ENCODE measurements at places on chromosomes 1 and 21.

GRCh38 chr1:169858467-169858866, 35.2 kb downstream of the SCYL3 start:
- peaks cover 50% of the 10 kb centered on the region for H3K36me3 ChIP-seq
- DNase-seq, result no peak
- H3K4me3 ChIP-seq, result no peak overlapping the region
- no peaks in the 10 kb centered on the region for H3K27me3 ChIP-seq
- no peaks in the 10 kb centered on the region for H3K4me1 ChIP-seq

DNA sequence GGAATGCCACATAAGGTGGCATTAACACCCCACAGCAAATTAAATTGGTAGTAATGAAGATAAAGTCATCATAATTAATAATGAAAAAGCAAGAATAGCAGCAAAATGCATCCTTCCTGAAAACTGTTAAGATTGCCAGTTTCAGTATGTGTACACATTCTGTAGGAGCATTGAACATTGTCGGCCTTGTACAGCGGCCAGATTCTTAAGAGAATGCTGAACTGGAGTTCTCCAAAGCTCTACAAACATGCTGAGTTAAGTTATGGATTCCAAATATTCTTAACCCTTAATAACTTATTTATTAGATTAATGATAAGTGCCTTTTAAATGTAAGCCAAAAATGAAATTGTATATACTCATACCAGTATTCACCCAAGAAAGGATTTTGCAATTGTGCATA, 189.9 kb downstream of the AK5 start:
- no peak overlapping the region for H3K4me3 ChIP-seq
- DNase-seq, result no peak
- H3K36me3 ChIP-seq, result no peaks in the 10 kb centered on the region
- H3K4me1 ChIP-seq, result no peaks in the 10 kb centered on the region
- H3K27ac ChIP-seq, result no peak overlapping the region

DNA sequence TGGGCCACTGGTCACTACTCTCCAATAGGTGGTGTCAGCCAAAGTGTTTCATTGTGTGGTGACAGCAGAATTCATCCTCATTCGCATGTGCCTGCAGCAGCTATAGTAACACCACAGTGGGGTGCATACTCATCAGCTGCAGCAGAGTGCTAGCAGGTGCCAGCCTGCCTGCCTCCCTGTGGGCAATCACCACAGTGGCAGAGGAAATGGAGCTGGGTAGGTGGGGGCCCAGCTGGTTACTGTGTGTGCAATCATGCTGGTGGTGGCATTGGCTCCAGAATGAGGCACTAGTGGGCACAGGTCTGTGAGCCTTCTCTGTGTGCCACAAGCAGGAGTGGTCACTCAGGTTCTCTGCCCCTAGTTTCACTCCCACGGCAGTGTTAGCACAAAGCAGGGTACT, 579.2 kb downstream of the PTPRC start:
- H3K27me3 ChIP-seq, result peaks cover 2% of the 10 kb centered on the region
- DNase-seq, result no peak
- H3K4me3 ChIP-seq, result no peak overlapping the region
- no peaks in the 10 kb centered on the region for H3K4me1 ChIP-seq
- H3K27ac ChIP-seq, result no peak overlapping the region

DNA sequence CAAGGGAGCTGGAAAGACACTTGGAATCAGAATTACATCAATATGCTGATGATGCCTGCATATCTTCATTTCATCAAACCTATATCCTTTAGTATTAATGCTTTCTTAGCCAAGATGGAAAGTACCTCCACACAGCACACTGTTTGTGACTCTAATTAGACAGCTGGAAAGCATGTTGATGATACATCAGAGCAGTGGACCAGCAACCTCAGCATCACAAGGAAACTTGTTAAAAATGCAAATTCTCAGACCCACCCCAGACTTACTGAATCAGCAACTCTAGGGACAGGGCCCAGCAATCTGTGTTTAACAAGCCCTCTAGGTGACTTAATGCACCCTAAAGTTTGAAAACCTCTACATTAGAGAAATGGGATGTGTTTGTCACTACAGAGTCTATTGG, 332.1 kb downstream of the DPYD start:
- no peaks in the 10 kb centered on the region for H3K27me3 ChIP-seq
- no peaks in the 10 kb centered on the region for H3K4me1 ChIP-seq
- DNase-seq, result no peak
- no peak overlapping the region for H3K4me3 ChIP-seq
- no peak overlapping the region for H3K27ac ChIP-seq

- peaks cover 24% of the 10 kb centered on the region for H3K4me1 ChIP-seq
- no peak for DNase-seq
- no peak overlapping the region for H3K27ac ChIP-seq
- H3K27me3 ChIP-seq, result peaks cover 14% of the 10 kb centered on the region
- H3K4me3 ChIP-seq, result no peak overlapping the region
- no peaks in the 10 kb centered on the region for H3K36me3 ChIP-seq
Measured at GRCh38 chr1:1419813-1420653, 1.0 kb downstream of the ANKRD65 start.

GRCh38 chr1:4636644-4637380, 17.6 kb upstream of the AJAP1 start:
- DNase-seq, result no peak
- H3K27ac ChIP-seq, result no peak overlapping the region
- H3K27me3 ChIP-seq, result peaks cover 15% of the 10 kb centered on the region
- no peak overlapping the region for H3K4me3 ChIP-seq

DNA sequence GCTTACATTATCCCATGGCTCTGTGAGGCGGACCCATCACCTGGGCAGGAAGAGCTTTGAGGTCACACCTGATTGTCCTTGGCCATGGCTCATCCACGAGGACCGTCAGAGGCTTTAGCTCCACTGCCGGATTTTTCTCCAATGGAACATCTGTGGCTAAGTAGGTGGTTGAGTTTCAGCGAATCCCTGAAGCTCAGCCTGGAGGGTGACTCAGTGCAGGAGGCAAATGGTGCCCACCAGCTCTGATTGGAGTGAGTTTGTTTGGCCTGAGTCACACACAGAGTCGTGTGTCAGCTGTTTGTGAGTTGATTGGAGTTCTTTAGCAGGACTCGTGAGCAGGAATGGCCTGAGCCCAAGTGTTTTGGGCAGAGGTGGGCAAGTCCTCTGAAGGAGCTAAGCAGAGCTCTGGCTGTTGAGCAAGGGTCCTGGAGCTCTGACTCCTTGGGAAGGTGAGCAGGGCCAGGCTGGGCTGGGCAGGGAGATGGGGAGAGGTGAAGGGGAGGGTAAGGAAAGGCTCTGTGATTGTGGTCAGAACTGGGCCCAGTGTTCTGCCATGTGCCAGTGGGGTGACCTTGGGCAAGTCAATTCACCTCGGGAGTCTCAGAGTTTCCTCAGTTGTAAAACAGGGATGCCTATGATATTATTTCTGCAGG, 2.0 kb downstream of the SLC6A17 start:
- H3K4me1 ChIP-seq, result no peaks in the 10 kb centered on the region
- peaks cover 55% of the 10 kb centered on the region for H3K27me3 ChIP-seq
- DNase-seq, result no peak
- H3K36me3 ChIP-seq, result no peaks in the 10 kb centered on the region
- no peak overlapping the region for H3K4me3 ChIP-seq

DNA sequence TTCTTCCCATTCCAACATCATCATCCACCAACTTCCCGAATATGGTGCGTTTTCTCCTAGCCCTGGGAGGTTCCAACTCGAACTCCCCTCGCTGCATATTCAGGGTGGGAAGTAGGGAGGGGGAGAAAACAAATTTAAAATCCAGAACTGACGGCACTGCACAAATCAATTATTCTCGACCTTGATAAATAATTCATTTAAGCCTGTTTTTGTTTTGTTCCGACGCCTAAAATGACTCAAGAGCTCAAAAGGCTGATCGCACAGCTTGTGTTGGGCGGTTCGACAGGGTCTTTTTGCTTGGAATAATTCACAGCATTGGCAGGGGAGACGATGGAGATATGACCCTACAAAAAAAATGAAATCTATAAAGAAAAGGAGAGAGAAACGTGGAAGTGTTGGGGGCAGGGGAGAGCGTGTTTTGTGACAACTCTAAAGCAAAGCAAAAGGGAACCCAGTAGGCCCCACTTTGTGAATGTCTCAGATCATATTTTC, 3.1 kb upstream of the BARHL2 start:
- DNase-seq, result no peak
- no peak overlapping the region for H3K4me3 ChIP-seq
- H3K4me1 ChIP-seq, result peaks cover 24% of the 10 kb centered on the region
- H3K36me3 ChIP-seq, result peaks cover 16% of the 10 kb centered on the region

DNA sequence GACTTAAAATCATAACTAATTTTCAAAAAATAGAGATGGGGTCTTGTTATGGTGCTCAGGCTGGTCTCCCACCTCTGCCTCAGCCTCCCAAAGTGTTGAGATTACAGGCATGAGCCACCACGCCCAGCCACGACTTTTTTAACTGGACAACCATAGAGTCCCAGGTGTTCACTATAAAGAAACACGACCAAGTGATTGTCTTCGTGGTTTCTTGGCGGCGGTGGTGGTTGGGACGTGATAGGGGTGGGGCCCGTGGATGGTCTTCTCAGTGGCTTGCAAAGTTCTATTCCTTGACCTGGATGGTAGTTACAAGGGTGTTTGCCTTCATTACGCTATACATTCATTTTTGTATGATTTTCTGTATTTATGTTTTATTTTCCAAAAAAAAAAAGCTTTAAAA, 34.6 kb upstream of the COX20 start:
- H3K4me1 ChIP-seq, result peaks cover 5% of the 10 kb centered on the region
- no peaks in the 10 kb centered on the region for H3K36me3 ChIP-seq
- DNase-seq, result no peak
- H3K4me3 ChIP-seq, result no peak overlapping the region

DNA sequence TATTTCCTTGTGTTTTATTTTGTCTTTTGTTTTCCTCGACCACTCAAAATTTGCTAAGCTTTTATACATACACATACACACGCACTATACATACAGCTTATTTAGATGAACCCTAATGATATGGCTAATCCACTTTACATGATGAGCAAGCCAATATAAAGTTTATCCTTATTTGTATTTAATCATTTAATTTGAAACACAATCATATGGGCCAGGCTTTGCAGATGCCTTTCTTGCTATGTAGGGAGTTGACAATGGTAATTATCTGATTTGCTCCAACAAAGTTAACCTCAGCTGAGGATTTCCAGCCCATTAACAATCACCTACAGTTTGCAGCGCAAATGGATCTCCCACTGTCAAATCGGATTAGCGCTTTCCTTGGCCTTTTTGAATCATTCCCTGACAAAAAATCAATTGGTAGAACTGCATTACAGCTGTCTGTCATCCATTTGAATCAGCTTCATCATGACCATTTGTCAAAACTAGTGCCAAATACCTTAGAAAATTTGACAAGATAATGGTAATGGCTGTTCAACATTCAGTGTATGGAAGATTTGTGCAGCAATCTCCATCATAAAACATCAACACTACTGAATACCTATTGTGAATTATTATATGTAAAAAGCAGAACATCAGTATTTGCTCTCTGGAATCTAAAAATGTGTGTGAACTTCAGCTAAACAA, 352.6 kb downstream of the MRPL39 start:
- H3K27ac ChIP-seq, result no peak overlapping the region
- no peak for DNase-seq
- no peak overlapping the region for H3K4me3 ChIP-seq
- H3K36me3 ChIP-seq, result no peaks in the 10 kb centered on the region
- no peaks in the 10 kb centered on the region for H3K27me3 ChIP-seq
- H3K4me1 ChIP-seq, result no peaks in the 10 kb centered on the region

DNA sequence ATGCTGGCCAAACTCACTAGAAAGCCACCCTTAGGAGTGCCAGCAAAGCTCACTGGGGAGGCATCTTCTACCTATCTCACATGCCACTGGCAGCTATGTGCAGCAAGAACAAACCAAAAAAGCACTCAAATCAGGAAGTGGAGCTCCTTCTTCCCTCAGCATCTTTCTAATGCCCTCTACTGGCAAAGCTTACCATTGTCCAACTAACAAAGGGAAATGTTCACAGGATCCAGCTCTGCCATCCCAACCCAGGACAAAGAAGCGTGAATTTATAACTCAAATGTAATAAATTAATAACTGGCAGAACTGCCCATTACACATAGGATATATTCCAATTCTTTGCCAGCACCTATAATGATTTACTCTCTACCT, 38.9 kb downstream of the LEPR start:
- peaks cover 7% of the 10 kb centered on the region for H3K36me3 ChIP-seq
- H3K27me3 ChIP-seq, result peaks cover 4% of the 10 kb centered on the region
- no peak overlapping the region for H3K4me3 ChIP-seq
- H3K4me1 ChIP-seq, result peaks cover 22% of the 10 kb centered on the region
- H3K27ac ChIP-seq, result no peak overlapping the region

- H3K27ac ChIP-seq, result no peak overlapping the region
- H3K27me3 ChIP-seq, result peaks cover 25% of the 10 kb centered on the region
- no peak overlapping the region for H3K4me3 ChIP-seq
- DNase-seq, result no peak
Measured at GRCh38 chr1:208177656-208178055, 66.5 kb downstream of the PLXNA2 start.

DNA sequence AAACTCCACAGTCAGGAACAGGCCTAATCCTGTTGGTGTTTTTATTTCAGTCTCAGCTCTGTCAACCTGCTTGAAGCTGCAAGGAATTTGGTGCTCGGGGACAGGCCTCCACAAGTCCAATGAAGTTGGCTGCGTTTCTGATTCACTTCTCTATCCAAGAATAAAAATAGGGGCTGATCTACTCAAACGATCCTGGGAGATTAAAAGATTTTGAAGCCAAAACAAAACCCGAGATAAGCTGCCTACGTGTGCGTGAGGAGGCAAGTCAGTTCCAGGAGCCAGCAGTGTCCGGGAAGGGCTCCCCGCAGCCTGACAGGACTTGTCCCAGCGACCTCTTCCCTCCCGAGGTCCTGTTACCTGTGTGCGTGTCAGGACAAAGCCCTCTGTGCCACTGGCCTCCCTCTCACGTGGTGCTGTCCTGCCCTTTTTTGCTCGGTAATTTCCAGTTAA, 98.0 kb downstream of the ETS2 start:
- H3K4me1 ChIP-seq, result no peaks in the 10 kb centered on the region
- H3K27me3 ChIP-seq, result no peaks in the 10 kb centered on the region
- H3K36me3 ChIP-seq, result no peaks in the 10 kb centered on the region
- H3K4me3 ChIP-seq, result no peak overlapping the region
- no peak for DNase-seq
- H3K27ac ChIP-seq, result no peak overlapping the region

- no peaks in the 10 kb centered on the region for H3K27me3 ChIP-seq
- DNase-seq, result no peak
- no peak overlapping the region for H3K27ac ChIP-seq
- no peaks in the 10 kb centered on the region for H3K4me1 ChIP-seq
- no peak overlapping the region for H3K4me3 ChIP-seq
Measured at GRCh38 chr21:39633770-39634181, 21.0 kb downstream of the B3GALT5 start.

DNA sequence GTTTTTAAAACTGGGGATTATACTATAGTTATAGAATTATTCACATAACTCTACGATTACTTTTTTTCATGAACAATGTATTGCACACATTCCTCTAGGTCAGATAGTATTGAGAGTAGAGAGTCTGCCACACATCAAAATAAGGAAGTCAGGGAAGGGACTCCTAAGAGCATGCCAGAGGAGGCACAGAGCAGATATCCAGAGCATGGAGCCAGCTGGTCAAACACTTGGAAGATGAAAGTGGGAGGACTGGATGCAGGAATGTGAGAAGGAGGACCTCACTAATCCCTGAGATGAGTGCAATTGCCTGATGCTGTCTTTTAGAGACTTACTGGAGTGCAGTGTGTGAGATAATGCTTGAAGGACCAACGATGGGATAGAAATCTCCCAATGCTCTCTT, 9.6 kb upstream of the RFX5 start:
- no peaks in the 10 kb centered on the region for H3K4me1 ChIP-seq
- DNase-seq, result no peak
- H3K36me3 ChIP-seq, result peaks cover 8% of the 10 kb centered on the region
- H3K27ac ChIP-seq, result no peak overlapping the region
- H3K27me3 ChIP-seq, result peaks cover 3% of the 10 kb centered on the region

- H3K36me3 ChIP-seq, result no peaks in the 10 kb centered on the region
- H3K4me1 ChIP-seq, result peaks cover 15% of the 10 kb centered on the region
- H3K27me3 ChIP-seq, result no peaks in the 10 kb centered on the region
Measured at GRCh38 chr1:44681905-44682882, 7.7 kb downstream of the ARMH1 start.
